ENCODE measurements at places on chromosomes 5 and 9.
A peak's percentile ranks its signal among the peaks of the same experiment; 100 is the strongest.

DNA sequence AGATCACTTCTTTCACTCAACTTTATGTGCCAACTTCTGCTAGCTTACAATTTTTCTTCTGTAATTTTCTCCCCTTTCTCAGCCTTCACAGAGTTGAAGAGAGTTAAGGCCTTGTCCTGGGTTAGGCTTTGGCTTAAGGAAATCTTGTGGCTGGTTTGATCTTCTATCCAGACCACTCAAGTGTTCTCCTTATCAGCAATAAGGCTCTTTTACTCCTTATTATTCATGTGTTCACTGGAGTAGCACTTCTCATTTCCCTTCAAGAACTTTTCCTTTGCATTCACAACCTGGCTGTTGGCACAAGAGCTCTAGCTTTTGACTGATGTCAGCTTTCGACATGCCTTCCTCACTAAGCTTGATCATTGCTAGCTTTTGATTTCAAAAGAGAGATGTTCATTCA is 86.9 kb upstream of the ALDH1B1 start:
- no peak for DNase-seq

- no peak for DNase-seq
These were observed 5.8 kb downstream of the ANXA6 start for GRCh38 chr5:151151793-151152192.

DNA sequence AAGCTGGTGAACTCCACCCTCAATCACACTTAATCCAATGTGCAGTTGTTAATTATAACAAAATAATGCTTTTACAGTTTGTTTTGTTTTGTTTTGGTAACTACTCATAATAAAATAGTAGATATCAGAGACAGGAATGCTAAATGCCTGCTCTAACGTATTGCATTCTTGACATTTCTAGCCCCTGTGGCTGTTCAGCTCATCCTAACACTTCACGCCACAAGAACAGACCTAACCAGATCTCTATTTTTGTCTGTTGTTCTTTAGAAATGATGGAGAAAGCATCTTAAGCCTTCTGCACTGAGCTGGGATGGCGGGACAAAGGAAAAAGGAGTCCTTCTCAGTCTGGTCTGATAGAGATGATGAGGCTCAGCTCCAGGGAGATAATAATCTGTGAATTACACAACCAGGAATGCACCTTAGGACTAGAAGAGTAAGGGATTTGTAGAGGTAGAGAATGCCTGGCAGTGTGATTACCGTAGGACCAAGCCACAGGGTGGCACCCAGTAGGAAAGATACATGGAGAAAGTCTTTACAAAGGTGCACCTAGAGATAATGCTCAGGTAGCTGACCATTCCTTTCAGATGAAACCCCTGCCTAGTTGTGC is 628.8 kb downstream of the PDE4D start:
- no peak for DNase-seq

GRCh38 chr5:1511651-1512540 is 11.9 kb downstream of the LPCAT1 start:
- no peak for DNase-seq

DNA sequence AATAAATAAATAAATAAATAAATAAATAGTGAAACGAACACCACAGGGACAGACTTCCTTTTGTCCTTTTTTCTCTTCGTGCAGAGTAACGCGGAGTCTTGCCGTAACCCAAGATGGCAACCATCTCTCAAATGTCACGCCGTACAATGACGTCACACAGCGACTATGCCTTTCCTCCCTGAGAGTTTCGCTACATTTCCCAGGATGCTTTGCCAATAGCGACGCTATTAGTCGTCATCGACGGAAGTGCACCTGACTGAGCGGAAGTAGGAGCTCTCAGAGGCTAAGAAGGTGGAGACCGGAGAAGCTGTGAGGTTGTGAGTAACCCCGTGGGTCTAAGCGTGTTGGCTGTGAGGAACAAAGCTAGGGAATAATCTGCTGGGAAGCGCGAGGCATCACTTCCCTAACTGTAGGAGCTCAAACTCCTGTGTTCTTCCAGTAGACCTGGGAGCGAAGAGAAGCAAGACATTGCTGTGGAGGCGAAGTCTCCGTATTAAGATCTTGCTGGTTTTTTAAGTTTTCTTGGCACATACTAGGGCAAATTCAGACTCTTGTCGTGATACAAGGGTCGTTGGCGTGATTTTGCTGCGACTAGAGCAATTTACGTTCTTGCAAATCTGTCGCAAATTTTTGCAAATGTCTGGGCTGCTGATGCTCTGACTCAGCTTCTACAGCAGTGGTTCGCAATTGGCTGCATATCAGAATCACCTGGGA is at the start of gene TTC1:
TSS of gene TTC1 (plus strand) at position 263 of the 714 bp plus-strand sequence. CDS start 1,390 bp downstream, outside the sequence.
- peak; percentile 89 for DNase-seq

GRCh38 chr5:89047571-89047970 is 164.6 kb upstream of the MEF2C start:
- no peak for DNase-seq

DNA sequence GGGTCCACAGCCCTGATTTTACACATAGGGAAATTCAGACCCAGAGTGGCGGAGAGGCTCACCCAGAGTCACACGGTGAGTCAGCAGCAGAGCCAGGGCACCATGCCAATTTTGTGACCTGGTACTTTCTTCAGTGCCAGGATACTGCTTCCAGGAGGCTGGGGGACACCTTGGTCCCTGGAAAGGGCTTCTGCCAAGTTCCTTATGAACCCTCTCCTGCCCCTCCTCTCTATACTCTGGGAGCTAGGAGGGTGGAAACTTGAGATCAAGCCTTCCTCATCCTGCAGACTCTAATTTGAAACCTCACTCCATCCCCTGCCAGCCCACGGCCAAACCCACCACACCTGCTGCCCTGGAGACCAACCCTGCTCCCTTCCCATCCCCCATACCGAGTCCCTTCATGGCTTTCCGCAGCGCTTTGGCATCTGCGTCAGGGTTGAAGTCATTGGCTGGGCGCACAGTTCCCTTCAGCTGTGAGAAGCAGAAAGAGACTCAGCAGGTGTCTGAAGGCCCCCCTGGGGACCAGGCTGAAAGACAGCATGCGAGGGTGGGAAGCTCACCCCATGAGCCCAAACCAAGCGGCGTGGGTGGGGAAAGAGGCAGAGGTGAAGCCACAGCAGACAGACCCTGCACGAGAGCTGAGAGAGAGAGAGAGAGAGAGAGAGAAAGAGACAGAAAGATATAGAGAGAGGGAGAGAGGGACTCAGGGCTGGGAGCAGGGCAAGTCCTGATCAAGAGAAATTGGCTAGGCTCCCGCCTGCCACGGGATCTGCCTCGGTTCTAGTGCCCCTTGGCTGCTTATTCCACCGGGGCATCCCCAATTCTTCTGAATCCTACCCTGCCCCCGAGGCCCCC is 33.5 kb downstream of the ANXA6 start:
- DNase-seq, result no peak

DNA sequence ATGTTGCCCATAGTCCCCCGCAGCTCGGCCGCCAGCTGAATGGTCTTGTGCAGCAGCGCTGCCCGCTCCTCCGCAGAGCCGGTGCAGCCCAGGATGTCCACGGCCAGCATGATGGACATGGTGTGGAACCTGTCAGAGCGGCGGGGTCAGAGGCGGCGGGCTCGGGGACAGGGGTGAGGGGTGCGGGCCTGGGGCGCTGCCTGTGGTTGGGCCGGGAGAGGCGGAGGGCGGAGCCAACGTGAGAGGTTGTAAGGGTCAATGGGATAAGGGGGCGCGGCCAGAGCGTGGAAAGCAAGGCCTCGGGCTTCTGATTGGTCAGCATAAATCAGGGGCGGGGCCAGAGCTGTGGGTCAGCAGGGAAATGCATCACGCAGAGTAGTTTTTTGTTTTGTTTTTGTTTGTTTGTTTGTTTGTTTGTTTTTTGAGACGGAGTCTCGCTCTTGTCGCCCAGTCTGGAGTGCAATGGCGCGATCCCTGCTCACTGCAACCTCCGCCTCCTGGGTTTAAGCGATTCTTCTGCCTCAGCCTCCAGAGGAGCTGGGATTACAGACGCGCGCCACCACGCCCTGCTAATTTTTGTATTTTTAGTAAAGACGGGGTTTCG is 6.8 kb upstream of the TOR2A start:
- DNase-seq, result no peak

- no peak for DNase-seq
These were observed 157.0 kb downstream of the DENND1A start for GRCh38 chr9:123772967-123773366.

DNA sequence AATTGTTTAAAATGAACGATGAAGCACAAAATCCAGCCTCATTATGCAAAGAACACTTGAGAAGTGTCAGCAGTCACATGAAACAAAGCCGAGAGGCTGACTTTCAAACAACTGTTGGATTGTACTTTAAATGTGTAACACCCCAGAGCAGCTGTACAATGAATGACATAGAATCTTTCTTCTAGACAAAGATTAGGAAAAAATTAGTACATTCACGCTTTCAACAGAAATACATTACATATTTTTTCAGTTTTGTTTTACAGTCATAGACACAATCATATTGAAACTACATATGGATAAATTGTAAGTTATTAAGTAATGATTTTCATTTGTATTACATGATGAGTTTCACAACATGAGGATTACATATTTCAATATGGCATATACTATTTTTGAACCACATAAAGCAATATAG is 10.6 kb upstream of the AGXT2 start:
- no peak for DNase-seq

DNA sequence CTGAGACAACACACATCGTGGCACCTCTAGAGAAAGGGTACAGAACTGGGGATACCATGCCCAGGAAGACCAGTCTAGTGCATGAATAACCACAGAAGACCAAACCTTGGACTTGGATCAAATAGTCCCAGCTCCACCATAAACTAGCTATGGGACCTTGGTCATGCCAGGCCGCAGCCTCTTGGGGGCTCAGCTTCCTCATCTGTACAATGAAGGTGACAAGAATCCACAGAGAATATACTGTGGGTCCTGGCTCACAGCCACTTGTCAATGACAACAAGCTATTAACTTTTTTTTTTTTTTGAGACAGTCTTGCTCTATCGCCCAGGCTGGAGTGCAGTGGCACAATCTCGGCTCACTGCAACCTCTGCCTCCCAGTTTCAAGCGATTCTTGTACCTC is 3.9 kb downstream of the KYAT1 start:
- no peak for DNase-seq

DNA sequence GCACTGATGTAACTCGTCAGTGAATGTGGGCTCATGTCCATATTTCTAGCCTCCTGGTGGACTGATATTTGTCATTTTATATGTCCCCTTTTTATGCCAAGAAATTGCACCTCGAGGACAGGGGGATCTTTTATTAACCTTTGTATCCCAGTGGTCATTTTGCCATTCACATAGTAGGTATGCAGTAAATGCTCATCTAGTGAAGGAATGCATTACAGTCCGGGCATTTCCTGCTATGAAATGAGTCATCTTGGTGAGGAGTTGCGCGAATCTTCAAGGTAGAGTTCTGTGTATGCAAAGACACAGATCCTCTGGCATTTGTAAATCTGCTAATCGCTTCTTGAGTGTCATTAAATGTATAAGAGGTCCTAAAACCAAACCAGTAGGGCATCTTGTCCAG is 755.5 kb upstream of the ADAMTS16 start:
- DNase-seq, result no peak

DNA sequence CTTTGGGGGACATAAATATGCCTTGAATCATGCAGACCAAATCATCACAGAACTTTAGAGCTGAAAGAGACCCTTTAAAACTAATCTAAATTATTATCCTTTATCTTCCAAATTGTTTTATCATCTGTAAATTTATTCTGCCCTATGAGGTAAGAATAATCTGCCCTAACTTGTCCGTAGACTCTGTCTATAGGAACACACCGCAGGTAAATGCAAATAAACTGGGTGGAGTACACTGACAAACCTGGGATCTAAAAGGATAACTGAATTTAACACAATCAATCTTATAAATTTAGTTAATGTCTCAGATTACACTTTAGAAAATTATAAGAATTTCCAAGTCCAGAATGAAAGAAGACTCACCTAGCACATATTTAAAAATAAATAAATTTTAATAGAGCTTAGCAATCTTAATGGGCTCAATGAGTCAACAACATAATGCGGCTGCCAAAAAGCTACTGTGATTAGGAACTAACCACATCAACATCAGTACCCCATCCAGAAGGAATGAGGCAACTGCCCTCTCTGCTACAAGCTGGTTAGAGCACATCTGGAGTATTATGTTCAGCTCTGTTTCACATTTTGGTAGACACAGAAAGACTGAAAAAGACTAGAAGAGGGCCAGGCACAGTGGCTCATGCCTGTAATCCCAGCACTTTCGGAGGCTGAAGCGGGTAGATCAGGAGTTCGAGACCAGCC is 5.6 kb downstream of the MEGF9 start:
- DNase-seq, result no peak

- DNase-seq, result no peak
These were observed 4.8 kb downstream of the GAS1 start for GRCh38 chr9:86942281-86943200.

DNA sequence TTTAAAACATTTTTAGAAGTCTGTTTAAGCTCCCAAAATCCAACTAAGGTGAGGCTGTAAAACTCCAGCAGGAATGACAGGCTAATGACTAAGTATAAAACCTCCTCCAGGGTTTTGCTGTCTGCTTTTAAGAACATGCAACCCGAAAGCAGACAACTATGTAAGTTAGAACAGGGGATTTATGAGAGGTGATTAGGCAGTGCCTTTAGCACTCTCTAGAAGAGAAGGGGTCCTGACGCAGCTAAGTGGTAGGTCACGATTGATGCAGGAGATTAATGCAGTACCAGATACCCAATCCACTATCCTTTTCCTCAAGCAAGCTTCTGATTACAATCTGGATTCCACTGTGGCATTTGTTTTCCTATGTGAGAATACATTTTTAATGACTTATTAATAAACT is 25.9 kb downstream of the HOMER1 start:
- DNase-seq, result no peak

DNA sequence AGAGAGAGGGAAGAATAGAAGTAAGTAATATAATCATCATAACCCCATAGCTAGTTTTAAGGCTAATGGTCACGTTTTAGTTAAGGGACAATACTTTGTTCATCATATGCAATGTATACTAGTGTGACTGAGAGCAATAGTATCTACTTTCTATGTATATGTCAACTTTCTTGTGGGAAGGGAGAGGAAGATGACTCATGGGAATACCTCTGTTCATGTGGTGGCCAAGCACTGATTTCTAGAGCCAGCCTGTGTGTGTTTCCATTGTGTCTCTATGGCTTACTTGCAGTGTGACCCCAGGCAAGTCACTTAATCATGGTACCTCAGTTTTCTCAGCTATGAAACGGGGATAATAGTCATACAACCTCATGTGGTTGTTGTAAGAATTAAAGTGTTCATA is 639.6 kb downstream of the CETN3 start:
- no peak for DNase-seq

DNA sequence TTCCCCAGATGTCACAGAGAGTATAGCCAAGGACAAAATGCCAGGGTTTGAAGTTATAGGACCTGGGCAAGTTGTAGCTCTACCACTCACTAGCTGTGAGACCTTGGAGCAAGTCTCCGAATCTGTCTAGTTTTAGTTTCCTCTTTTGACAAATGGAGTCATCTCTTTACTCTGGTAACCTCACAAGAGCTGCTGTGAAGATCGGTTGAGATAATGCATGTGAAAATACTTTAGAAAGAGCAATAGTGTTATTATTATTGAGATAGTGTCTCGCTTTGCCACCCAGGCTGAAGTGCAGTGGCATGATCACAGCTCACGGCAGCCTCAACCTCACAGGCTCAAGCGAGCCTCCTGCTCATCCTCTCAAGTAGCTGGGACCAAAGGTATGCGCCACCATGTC is 117.9 kb upstream of the NR5A1 start:
- peak; percentile 87 for DNase-seq

- no peak for DNase-seq
These were observed 26.1 kb upstream of the AKNA start for GRCh38 chr9:114413861-114414301.

All from T-helper 2 cell (primary cell).